CD4-positive, alpha-beta T cell treated with Interleukin-12 subunit alpha and Interleukin-12 subunit beta, for 1 hour (primary cell): ENCODE measurements at places on chromosomes 1 and 21.
A peak's percentile ranks its signal among the peaks of the same experiment; 100 is the strongest.

GRCh38 chr1:41733021-41733420 lies 185.7 kb downstream of the HIVEP3 start:
- no peak for DNase-seq

DNA sequence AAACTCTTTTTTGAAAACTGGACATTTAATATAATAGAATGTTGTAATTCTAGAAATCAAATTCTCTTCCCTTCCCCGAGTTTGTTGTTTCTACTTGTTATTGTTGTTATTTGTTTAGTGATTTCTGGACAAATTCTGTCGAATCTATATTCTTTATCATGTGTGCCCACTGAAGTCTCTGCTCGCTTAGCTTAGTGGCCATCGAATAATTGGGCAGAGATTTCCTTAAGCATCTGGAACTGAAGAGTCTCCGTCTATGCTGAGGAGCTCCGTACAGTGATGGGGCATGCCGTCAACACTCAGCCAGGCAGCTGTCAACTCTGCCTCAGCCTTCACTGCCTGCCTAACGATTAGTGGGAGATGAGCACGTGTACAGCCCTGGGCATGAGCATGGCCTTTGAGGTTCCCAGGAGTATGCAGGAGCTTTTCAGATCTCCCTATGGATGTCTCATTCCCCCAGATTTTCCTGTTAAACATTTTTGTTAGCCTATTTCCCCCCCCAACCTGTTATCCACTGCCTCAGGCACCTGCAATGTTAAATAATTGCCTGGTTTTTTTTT lies 66.8 kb downstream of the SLX9 start:
- no peak for DNase-seq

DNA sequence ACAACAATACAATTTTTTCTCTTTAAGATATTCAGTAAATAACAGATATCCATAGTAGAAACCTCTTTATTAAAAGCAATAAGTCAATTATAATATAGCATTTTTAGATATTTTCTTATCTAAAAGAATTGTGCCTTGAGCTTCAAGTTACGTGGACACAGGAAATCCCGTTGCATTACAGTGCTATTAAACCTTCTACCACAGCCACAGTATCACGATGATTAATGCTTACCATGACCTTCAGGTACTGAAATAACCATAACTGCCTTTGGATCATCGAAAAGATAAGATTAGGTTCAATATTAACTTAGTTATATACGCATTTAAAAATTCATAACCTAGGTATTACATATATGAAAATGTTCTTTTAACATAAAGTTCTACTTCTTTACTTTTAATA lies 17.9 kb downstream of the B3GALNT2 start:
- no peak for DNase-seq

DNA sequence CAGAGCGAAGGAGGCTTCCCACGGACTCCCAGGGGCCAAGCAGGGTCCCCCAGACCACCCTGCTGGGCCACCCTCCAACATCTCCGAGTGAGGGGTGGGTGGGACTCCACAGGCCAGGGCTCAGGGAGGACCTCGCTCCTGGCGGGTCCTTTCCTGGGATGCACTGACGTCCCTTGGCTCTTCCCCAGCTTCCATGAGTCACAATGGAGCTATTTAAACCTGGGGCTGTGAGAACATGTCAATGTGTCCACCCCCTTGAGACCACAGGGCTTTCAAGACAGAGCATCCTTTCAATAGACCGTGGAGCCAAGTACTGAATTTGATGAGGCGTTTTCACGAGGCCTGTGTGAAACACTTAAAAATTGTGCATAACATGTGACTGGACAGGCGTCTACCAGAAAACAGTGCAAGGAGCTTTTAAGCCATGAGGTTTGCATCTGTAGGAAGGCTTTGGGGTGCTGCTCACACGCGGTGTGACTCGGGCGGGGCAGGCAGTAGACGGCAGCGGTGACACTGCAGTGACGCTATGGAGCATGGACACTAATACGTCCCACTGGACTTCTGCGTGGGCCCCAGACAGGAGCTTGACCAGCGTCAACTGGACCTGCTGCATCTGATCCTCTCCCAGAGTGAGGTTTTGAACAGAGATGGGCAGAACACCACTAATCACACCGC lies 24.1 kb upstream of the NPHP4 start:
- DNase-seq = no peak

- no peak for DNase-seq
These were observed 604.5 kb downstream of the LMO4 start for GRCh38 chr1:87933171-87933570.

DNA sequence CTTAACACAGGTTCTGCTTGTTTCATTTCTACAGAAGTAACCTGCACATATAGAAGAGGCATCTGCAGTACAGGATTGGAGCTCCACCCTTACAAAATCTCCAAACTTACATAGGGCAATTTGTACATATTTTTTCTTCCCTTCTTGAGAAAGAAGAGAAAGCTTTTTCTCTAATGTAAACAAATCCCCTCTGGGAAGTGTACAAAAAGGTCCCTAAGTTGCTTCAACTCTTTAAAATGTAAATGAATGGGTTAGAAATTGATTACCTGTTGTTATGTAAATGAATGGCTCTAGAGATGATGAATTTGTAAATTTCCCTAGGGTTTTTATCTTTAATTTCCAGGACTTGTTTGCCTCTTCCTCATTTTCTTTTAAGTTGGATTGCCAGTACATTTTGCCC lies 1183.7 kb downstream of the MRPL39 start:
- no peak for DNase-seq

GRCh38 chr1:195791796-195792195 lies 816.4 kb downstream of the KCNT2 start:
- no peak for DNase-seq

GRCh38 chr21:42562816-42563215 lies 49.2 kb downstream of the SLC37A1 start:
- DNase-seq = no peak

- no peak for DNase-seq
These were observed 13.2 kb downstream of the PDXK start for GRCh38 chr21:43731891-43732711.

DNA sequence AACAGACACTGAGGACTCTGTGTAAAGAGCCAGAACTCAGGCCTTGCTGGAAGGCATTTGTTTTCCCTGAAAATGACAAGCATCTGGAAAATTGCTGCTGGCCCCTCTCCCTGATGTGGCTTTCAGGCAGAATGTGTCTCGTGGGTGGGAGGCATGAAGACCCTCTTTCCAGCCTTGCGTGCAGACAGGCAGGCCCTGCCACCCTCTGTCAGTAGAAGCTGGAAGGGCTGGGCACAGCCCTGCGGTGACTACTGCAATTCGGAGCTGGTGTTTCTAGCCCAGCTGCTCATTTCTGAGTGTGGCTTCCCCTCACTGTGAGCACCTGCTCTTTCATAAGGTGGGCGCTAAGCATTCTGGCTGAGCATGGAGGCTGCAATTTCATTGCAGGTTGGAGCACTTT lies 349.9 kb downstream of the PTPRU start:
- DNase-seq = no peak

DNA sequence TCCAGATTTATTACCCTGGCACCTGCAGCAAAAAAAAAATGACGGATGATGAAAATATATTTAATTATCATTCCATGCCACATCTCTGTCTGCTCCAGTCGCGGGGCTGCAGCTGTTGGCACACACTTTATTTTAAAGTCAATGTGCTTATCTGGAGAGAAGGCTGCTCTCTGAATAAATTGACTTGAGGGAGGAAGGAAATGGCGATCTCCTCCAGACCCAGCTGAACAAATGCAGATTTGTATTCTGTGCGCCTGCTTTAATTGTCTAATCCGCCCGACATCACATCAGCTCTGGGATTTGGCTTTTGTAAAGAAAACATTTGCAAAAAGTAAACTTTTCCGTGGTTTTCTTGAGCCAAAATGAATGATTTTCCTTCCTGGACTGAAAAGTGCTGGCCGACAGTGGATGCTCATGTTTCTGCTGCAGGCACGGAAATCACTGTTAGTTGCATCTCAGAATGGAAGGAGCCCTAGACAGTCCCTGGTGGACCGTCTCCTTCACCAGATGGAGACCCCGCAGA lies 150.2 kb downstream of the CAMTA1 start:
- no peak for DNase-seq

- no peak for DNase-seq
These were observed 17.5 kb upstream of the VSIG8 start for GRCh38 chr1:159879977-159880376.

GRCh38 chr21:32562426-32562825 lies 22.9 kb downstream of the TCP10L start:
- DNase-seq = no peak

GRCh38 chr1:60425528-60425927 lies 352.0 kb upstream of the C1orf87 start:
- DNase-seq = no peak

GRCh38 chr1:205523261-205523890 lies 18.9 kb downstream of the CDK18 start:
- no peak for DNase-seq

DNA sequence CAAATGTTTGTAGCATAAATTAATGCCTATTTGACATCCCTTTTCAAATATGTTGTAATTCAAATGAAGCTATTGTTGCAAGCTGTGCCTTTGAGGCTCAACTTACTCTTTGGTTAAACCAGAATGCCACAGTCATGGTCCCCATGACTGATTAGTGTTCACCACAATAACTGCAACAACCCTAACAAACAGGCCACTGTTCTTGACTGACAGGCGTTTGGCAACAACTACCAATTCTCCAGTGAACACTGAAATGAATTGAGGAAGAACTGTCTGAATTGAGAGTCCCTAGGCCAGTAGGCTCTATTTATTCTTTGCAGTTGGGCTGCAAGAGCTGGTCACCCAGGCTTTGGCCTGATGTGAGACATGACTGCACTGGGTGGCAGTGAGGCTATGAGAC lies 6.6 kb upstream of the TMEM167B start:
- DNase-seq = no peak

DNA sequence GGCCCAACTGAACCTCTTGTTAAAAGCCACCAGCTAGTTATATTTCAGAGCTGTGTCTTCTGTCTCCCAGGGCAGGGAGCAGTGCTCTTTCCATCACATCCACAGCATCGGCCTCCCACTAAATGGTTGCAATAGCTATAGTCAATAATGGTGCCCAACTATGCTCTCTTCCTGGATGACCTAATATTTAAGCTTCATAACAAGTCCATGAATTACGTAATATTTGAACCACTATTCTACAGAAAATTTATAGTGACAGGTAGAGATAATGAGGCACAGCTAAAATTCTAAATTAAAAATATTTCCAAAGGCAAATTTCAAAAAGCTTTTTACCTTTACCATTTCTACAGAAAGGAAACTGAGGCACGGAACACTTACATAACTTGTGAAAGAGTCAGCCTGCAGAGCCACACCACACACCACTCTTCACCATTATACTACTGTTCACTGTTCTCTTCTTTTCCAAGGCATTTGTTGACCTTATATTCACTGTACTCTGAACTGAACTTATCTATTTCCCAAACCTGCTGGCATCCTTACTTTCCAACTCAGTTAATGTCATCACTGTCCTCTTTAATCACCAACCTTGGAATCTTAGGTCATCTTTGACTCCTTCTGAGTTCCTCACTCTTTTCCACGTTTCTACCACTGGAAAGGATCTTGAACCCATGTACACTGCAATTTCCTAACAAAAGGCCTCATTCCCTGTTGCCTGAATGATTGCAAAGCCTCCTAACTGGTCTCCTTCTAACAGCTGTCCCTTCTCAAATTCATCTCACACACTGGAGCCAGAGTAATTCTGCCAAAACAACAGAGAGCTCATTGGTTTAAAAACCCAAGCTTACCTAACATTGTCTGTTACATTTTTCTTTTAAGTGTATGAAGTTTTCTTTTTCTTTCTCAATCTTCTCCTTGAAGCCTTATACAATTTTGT lies 85.5 kb downstream of the DDAH1 start:
- DNase-seq = no peak

DNA sequence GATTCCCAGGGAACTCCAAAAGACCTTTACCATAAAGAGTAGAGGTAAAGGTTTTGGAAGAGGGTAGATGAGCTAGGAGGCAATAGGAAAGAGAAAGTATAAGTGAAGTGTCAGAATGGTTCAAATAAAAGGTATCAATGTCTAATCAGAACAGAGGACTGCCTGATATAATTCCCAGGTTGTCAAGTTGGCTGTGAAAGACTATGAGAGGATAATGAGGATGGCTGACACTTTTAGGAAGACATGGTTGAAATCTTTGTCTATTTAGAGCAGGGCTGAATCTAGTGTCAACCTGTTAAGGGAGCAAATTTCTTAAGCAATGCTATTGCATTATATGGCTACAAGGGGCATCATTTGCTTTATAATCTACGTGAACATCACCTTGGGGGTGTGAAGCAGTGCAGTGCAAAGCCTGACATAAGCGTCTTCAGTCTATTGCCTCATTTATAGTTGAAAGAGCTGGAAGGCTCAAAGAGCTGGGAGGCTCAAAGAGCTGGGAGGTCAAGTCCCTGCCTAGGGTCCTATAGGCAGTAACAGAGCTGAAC lies 308.3 kb upstream of the DEPDC1 start:
- DNase-seq = no peak

DNA sequence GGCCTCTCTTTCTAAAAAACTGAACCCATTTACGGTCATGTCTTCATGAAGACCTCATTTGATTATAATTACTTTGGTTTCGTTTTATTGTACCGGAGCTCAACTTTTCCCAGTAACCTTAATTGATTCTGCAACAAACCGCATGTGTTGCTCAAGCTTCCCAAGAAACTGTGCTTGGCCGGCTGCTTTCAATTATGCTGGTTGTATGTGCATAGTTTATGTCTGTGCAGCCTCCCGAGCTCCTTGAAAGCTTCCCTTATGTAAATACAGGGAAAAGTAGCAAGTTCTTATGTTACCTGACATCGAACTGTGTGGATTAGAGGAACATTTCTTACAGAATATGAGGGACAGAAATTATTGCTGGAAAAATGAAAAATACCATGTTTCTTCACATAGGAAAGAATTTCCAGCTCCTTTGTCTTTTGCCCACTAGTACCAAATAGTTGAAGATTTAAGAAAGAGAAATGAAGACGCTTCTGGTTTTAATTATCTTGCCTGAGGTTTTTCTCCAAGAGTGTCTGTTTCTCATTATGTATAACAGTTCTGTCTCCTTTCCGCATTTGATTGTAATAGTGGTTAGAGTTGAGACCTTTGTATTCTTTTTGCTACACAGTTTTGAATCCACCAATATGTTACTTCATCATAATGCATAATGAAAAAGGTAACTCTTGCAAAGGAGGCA lies 2.1 kb downstream of the VCAM1 start:
- no peak for DNase-seq

- DNase-seq = no peak
These were observed 8.3 kb downstream of the TSACC start for GRCh38 chr1:156346636-156347035.

DNA sequence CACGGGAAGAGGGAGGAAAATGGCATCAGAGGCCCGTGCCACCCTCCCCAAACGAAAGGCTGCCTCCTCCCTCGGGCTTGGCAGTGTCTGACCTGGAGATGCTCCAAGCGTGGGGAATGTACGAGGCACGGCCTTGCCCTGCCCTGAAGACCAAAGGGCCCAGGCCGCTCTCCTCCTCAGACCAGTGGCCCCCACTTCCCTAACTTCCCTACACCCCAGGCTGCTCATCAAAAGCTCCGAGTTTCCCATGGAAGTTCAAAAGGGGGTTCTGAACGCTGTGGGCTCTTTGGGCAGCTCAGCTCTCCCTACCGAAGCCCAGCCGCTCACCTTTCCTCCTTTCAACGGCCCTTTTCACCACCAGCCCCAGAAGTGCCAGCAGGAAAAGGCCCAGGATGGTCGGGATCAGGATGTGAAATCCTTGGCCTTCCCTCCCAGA lies 11.8 kb downstream of the FCMR start:
- DNase-seq = no peak

GRCh38 chr1:26788836-26789611 lies 1.3 kb downstream of the PIGV start:
- DNase-seq = peak; percentile 91

- no peak for DNase-seq
These were observed at the start of gene TFAP2E for GRCh38 chr1:35573198-35574124. TFAP2E (plus strand) TSS chr1:35573314; CDS start chr1:35573578, 264 bp downstream.

GRCh38 chr1:27891196-27891889 lies 19.0 kb downstream of the THEMIS2 start:
- peak; percentile 68 for DNase-seq
